Skeletal muscle cell (primary cell): ENCODE measurements at places on chromosomes 4 and X.

DNA sequence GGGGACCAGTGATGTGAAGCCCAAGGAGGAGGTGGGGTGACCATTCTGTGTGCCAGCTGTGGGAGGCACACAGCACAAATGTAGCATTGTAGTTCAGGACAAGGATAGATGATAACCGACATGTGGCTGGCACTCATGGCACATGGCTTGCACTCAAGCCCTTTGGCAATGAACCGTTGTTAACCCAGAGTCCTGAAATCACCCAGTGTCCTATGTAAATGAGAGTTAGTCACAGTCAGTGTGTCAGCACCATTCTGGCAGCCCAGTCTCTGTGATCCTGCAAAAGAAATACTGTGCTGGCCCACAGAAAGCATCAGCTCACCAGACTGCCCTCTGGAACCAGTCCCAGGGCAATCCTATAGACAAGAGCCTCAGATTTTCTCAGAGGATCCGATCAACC lies 339.3 kb downstream of the MID1IP1 start:
- DNase-seq, result no peak

- no peak for DNase-seq
These were observed 329.9 kb downstream of the SMARCA1 start for GRCh38 chrX:129193357-129193756.

DNA sequence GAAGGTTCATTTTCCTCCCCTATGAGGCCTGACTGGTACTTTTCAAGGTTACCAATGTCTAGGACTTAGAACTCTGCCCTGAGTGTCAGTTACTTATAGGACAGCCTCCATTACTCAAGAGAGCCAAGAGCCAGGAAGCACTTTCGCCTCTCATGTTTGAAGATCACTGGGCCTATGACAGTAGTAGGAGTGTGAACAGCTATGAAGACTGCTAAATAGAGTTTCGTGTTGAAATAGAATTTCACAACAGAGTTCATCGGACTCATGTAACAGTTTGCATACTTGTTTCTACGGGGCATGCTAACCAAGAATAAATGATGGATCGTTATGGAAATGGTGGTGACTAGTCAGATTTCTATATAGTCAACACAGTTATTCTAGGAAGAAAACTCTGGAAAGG lies 97.8 kb upstream of the GPC4 start:
- DNase-seq, result no peak

DNA sequence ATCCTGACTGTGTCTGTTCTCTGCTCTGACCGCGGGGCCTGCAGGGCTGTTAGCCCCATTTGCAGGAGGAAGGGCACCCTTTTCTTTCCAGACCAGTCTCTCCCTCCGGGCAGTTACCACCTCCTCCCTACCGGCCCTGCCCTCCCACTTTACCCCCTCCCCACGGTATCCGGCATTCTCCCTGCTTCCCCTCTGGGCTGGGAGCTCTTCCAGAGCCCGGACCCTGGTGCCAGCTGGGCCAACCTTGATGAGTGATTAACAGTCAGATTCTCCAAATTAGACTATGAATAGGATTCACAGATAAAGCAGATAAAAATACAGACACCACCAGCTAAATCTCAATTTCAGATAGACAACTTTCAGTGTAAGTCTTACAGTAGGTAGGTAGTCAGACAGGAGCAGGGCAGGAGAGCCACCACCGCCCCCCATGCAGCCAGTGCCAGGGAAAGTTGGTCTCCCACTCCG lies 23.4 kb upstream of the WFS1 start:
- no peak for DNase-seq

GRCh38 chr4:4875611-4876010 lies 16.1 kb downstream of the MSX1 start:
- no peak for DNase-seq

DNA sequence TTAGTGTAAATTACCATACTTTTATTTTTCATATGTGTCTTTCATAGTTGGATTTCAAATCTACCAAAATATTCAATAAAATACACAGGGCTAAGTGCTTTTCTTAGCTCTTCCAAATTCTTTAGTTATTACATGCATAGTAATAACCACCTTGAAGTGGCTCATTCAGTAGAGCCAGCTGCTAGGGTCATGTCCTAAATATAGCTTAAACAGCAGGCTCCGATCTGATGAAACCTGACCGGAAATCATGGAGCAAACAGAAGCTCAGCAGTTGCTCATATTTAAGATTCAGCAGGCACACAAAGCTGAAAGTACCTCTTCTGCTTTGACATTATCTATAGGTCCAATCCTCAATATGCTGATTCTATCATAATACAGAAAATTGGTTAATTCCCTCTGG lies 1470.4 kb downstream of the ADGRL3 start:
- DNase-seq, result peak; percentile 17

DNA sequence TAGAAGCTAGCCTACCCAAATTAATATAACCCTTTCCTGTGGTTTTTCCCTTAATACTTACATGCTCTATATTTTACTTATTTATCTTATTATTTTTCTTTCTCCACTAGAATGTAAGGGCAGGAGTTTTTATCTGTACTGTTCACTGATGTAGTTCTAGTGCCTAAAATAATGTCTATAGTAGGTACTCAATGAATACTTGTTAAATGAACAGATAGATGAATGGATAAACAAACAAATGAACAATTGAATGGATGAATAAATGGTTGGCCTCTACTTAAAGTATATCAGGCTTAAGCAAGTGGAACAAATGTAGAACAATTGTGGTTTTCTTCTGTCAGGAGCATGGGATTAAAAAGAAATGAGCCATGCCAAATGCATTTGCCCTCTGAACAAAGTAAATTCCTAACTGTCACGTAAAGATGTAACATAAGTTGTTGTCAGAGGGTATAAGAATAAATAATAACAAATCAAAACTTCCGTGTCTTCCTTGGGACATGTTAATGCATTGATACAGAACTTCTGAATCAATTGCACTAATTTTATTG lies 54.1 kb downstream of the SYTL5 start:
- no peak for DNase-seq

DNA sequence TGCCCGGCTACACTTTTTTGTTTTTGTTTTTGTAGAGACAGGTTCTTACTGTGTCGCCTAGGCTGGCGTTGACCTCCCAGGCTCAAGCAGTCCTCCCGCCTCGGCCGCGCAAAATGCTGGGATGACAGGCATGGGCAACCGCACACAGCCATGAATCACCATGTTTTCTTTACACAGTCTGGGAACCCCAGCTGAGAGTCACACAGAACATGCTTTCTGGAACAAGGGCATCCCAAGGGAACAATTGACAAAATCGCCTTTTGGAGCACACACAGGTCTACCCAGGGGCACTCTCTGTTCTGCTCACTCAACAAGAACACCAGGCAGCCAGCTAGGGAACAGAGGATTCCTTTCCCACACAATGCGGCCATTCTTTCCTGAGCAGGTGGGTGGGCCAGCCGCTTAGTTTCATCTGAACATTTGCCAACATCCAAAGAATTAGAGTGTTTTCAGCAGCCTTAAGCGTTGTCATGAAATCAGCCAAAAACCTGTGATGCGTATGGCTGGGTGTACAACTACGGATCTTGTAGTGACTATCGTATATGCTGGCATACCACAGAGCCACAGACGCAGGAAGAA lies 15.7 kb downstream of the PRKX start:
- DNase-seq, result peak; percentile 87

GRCh38 chr4:3044870-3045819 lies 29.2 kb downstream of the HTT-AS start:
- DNase-seq, result peak; percentile 19

GRCh38 chrX:22060415-22061280 lies 28.5 kb downstream of the PHEX start:
- no peak for DNase-seq

- DNase-seq, result no peak
These were observed 389.6 kb upstream of the IGFBP7 start for GRCh38 chr4:57499786-57500185.

GRCh38 chrX:38426785-38427184 lies 74.4 kb downstream of the OTC start:
- DNase-seq, result no peak

DNA sequence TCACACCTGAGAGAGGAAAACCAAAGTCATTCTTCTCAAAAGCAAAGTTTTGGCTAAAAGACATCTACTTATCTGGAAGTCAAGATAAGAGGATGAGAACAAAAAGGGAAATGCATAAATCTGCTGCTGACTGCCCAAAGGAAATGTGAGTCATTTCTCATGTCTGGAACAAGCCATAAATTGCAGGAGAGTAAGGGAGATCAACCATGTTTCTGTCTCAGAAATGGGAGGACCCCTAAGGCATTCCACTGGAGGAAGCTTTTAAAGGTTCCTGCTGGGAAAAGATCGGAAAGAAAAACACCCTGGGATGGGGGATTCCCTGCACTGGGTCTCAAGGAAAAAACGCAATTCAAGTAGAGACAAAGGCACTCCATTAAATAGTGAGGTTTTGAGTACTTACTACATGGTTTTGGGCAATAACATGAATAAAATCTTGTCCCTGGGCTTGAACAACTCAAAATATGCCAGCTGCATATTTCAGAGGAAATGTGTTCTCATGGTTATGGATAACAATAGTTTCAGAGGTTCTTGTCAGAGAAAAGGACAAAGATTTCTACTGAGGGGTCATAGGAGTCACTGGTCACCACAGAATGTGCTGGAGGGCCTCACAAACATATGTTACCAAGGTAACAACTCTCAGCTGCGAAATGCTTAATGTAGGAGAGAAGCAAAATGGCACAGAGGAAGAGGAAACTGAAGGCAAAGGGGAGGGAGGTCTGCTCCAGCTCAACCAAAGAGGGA lies 19.3 kb downstream of the GPR143 start:
- DNase-seq, result peak; percentile 6

DNA sequence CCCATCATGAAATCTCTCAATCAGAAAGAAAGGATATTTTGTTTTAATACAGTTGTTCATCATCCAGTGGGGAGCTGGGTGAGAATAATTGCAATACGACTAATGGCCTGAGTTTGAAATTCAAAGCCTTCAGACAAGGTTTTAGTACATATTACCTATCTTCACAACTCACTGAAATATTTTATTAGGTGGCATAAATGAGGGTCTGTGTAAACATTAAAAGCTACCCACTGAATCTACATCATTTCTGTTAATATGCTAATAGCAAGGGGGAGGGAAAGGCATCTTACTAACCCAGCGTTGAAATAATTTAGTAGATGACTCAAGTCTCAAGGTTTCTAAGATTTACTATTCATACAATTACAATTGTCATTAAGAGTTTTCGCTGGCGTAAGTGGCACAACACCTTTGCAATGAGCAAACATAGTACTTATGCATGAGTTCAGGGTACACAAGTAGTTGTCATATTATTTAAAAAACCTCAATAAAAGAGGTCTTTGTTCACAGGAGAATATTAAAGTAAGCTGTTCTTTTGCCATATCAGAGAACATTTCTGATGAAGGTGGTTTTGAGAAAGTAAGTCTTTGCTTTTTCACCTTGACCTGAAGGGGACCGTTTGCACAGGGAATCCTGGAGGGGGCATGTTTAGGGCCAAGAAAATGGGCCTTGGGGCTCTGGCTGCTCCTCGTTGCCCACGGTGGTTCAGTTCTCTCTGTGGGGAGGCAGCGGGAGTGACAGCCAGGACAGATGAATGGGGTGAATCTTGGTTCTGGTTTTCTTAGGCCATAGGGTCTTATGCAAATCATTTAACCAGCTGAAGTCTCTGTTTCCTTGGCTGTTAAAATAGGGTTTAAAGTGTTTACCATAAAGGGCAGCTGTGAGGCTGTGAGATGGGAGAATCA lies 4.5 kb upstream of the RHOH start:
- DNase-seq, result no peak

- DNase-seq, result peak; percentile 4
These were observed 170.5 kb downstream of the SLC39A8 start for GRCh38 chr4:102174719-102175189.

DNA sequence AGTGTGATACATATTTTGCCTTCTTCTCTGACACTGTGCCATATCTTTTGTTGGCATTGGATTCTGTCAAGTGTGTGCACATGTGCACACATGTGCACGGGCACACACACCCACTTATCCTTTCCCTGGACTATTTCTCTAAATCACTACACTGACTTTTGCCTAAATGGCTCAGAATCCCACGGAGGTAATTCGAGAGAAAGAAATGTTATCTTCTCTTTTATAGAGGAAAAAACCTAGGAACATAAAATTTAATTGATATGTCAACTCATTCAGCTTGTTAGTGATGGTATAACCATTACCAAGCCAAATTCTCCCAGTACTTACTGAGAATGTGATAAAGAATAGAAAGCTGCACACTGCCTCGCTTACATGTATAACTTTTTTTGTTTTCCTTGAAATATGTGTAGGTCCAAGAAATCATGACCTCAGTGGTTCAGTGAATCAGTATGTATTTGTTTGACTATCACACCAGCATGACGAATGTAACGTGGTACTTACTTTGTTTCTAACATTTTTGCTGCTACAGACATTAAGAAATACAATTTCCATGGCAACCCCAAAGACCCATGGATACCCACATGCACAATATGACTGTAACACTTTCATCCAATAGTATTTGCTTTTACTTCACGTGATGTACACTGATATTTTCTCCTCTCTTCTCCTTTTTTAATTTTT lies 163.0 kb downstream of the PCDH7 start:
- no peak for DNase-seq

- DNase-seq, result no peak
These were observed 51.9 kb downstream of the GSPT2 start for GRCh38 chrX:51795136-51795535.

DNA sequence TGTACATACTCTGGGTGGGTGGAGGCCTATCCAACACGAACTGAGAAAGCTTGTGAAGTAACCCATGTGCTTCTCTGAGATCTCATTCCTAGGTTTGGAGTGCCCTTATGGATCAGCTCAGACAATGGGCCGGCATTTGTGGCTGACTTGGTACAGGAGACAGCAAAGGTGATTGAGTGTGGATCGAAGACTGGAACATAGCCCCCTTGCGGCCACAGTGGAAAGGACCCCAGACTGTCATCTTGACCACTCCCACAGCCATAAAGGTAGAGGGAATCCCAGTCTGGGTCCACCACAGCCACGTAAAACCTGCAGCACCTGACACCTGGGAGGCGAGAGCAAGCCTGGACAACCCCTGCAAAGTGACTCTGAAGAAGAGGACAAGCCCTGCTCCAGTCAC lies 598.0 kb upstream of the AADAT start:
- DNase-seq, result no peak

DNA sequence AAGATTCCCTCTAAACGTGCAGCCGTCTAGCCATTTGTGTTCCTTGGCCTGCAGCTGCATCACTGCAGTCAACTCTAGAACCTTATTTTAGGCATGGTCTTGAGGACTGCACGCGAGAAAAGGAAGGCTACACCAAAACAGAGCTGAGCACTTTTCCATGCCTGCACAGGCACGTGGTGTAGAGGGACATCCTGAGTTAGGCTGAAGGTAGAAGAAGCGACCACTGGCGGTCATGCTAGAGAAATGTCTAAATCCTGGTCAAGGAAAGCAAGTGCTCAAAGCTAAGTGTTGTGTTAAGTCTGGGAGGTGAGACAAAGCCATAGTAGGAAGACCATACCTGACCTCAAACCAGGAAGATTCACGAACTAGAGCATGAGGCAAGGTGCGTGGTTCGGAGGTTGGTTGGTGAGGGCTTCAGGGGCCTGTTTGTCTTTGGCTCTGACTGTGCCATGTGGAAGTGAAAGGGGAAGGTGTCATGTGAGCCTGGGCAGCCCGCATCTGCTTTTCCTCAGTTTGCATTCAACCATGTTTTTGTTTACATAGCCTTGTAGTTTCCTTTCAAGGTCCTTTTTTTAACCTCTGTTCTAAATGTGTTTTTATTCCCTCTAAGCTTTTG lies 203.8 kb downstream of the AASDH start:
- DNase-seq, result no peak
